ENCODE measurements at places on chromosomes 4 and X.
A peak's percentile ranks its signal among the peaks of the same experiment; 100 is the strongest.

DNA sequence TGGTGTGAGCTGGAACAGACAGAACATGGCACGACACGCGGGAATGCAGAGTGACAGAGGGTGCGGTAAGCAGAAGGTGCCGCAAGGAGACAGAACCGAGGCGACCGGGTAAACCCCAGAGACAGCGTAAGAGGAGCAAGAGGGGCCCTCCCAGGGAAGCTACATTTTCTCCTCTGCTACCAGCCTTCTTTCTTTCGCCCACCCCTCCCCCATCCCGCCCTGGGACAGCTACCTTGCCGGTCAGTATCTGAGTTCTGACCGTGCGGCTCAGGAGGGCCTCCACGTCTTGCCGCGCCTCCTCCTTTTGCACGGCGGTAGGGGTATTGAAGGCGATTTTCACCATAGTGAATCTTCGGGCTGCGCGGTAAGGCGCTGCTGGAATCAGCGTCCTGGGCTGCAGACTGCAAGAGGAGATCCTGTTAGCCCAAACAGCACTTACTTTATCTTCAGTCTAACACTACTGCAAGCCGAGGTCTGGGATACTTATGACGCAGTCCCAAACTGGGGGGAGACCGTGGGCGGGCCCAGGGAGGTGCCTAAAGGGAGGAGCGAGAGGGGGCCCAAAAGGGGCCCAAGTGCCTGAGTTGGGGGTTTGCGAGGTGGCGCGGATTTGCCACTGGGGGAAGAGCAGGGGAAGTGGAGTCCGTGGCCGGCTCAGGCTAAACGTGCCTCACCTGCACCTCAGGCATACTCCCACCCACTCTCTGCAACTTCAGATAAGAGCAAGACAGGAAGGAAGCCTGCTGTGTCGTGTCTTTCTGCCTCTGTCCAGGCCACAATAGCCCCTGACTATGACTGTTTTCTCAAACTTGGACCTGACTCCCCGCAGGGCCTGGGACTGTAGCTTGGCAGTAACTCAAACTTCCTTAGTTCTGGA lies at the start of gene ITM2A:
TSS of gene ITM2A (minus strand) at position 462 of the 877 bp plus-strand sequence. CDS start at position 343, 119 bp downstream.
- H3K36me3 ChIP-seq = no peaks in the 10 kb centered on the region
- H3K4me1 ChIP-seq = no peaks in the 10 kb centered on the region
- peak within 1 kb of the TSS; percentile 60 for H3K27ac ChIP-seq
- H3K4me3 ChIP-seq = peak within 1 kb of the TSS; percentile 29
- H3K27me3 ChIP-seq = no peaks in the 10 kb centered on the region

- no peak overlapping the region for H3K27ac ChIP-seq
- no peaks in the 10 kb centered on the region for H3K36me3 ChIP-seq
- H3K4me1 ChIP-seq = no peaks in the 10 kb centered on the region
- no peak overlapping the region for H3K4me3 ChIP-seq
These were observed 250.7 kb upstream of the PGRMC2 start for GRCh38 chr4:128538111-128538882.

DNA sequence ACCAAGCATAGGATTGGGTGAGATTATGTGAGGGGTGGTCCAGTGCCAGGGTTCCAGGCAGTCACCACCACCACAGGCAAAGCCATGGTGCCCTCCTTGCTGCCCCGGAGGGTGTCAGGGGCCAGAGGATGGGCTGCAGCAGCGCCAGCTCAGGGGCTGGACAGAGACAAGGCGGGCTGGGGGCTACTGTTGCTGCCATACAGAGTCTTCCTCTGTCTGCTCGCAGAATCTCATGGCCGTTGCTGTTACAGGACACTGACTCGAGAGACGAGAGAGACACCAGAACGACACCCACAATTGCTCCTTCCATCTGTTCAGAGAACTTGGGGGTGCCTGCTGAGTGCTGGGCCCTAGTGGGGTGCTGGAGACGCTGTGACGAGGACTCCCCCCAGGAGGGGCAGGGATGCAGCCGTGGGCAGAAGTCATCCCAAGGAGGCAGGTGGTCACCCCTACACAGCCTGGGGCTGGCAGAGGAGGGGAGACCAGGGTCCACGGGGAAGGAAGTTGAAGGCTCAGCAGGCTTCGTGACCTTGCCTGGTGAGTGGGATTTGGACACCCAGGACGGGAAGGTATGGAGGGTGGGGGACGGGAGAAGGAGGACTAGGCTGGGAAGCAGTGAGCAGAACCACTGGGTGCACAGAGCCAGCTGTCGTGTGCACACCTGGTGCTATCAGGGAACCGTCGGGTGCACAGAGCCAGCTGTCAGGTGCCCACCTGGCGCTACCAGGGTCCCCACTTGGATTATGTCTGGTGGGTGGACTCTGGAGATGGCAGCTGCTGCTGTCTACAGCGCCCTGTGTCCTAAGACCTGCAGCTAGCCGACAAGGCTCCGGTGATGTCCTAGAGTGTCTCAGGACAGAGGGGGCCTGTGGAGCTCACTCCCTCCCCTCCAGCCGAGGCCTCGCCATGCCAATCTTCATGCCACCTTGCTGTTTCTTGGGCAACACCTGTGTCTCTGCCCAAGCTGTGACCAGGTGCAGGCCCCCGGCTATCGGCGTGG lies 43.9 kb upstream of the HMX1 start:
- no peak overlapping the region for H3K4me3 ChIP-seq
- H3K36me3 ChIP-seq = no peaks in the 10 kb centered on the region
- no peaks in the 10 kb centered on the region for H3K27me3 ChIP-seq
- H3K4me1 ChIP-seq = no peaks in the 10 kb centered on the region
- no peak overlapping the region for H3K27ac ChIP-seq

GRCh38 chr4:38837334-38837733 lies 19.3 kb downstream of the TLR6 start:
- H3K4me1 ChIP-seq = no peaks in the 10 kb centered on the region
- no peak overlapping the region for H3K27ac ChIP-seq
- H3K4me3 ChIP-seq = no peak overlapping the region
- H3K27me3 ChIP-seq = no peaks in the 10 kb centered on the region
- no peak for DNase-seq

- no peak overlapping the region for H3K4me3 ChIP-seq
- DNase-seq = no peak
- no peaks in the 10 kb centered on the region for H3K36me3 ChIP-seq
- no peaks in the 10 kb centered on the region for H3K27me3 ChIP-seq
- no peaks in the 10 kb centered on the region for H3K4me1 ChIP-seq
These were observed 69.8 kb downstream of the BMPR1B start for GRCh38 chr4:94827481-94828110.

- peaks cover 27% of the 10 kb centered on the region for H3K4me1 ChIP-seq
- H3K27me3 ChIP-seq = no peaks in the 10 kb centered on the region
- no peak for DNase-seq
- peak overlapping the region; percentile 86 for H3K27ac ChIP-seq
- no peak overlapping the region for H3K4me3 ChIP-seq
These were observed 2.5 kb upstream of the USP27X start for GRCh38 chrX:49876750-49877149.

DNA sequence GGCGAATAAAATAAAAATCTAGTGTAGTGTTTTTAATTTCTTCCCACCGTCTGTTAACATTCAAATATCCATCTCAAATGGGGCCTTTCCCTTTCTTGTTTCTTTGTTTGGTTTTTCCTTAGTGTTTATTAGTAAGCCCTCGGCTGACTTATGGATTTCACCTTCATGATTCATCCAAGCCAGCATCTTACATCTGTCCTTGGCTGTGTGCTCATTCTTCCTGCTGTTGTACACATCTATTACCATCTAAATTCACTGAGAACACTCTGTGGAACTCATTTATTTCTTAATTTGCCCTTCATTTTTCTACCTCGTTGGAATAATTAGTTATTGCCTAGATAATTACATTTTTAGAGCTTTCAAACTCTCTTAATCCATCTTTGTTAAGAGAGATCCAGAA lies 84.9 kb downstream of the SPCS3 start:
- DNase-seq = no peak
- no peak overlapping the region for H3K27ac ChIP-seq
- no peak overlapping the region for H3K4me3 ChIP-seq
- H3K27me3 ChIP-seq = no peaks in the 10 kb centered on the region
- no peaks in the 10 kb centered on the region for H3K4me1 ChIP-seq

DNA sequence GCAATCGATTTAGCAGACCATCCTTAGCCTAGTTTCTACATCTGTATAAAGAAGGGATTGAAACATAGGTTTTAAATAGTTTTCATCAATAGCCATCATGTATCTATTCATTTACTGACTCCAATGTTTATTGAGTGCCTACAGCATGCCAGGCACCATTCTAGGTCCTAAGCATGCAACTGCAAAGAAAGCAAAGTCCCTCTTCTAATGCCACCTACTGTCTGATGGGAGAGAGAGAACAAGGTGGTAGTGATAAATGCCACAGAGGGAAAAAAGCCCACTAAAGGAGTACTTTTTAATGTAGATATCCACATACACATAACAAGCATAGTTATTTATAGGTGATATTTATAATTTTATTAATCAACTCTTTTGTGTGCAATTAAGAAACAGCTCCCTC lies 67.6 kb upstream of the PPARGC1A start:
- no peak overlapping the region for H3K27ac ChIP-seq
- no peaks in the 10 kb centered on the region for H3K4me1 ChIP-seq
- no peak for DNase-seq
- no peak overlapping the region for H3K4me3 ChIP-seq

GRCh38 chrX:63275127-63275526 lies 76.0 kb downstream of the SPIN4 start:
- no peaks in the 10 kb centered on the region for H3K27me3 ChIP-seq
- no peaks in the 10 kb centered on the region for H3K4me1 ChIP-seq
- no peak overlapping the region for H3K4me3 ChIP-seq
- H3K27ac ChIP-seq = no peak overlapping the region

GRCh38 chrX:76183289-76184049 lies 10.6 kb downstream of the PBDC1 start:
- no peak for DNase-seq
- H3K4me3 ChIP-seq = no peak overlapping the region
- no peaks in the 10 kb centered on the region for H3K27me3 ChIP-seq

GRCh38 chrX:52865343-52865998 lies 2.4 kb downstream of the XAGE3 start:
- no peak overlapping the region for H3K27ac ChIP-seq
- H3K36me3 ChIP-seq = no peaks in the 10 kb centered on the region
- H3K27me3 ChIP-seq = no peaks in the 10 kb centered on the region
- no peak overlapping the region for H3K4me3 ChIP-seq
- no peak for DNase-seq

DNA sequence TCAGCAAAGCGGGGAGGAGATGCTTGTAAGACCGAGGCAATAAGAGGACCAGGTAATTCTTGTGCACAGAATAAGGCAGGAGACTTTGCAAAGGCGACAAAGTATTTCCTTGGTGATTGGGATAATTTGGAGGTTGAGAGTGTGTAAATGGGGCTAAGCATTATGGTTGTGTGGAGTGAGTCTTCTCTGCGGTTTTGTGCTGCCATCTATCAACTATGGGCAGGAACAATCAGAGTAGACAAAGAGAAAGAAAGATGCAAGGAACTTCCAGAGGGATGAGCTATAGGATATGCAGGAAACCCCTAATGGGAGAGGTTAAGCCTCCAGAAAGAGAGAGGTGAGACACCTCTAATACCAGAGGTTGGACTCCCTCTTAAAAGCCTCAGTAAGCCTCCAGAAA lies 339.8 kb downstream of the PAPSS1 start:
- no peak overlapping the region for H3K4me3 ChIP-seq
- DNase-seq = no peak
- H3K27me3 ChIP-seq = no peaks in the 10 kb centered on the region

DNA sequence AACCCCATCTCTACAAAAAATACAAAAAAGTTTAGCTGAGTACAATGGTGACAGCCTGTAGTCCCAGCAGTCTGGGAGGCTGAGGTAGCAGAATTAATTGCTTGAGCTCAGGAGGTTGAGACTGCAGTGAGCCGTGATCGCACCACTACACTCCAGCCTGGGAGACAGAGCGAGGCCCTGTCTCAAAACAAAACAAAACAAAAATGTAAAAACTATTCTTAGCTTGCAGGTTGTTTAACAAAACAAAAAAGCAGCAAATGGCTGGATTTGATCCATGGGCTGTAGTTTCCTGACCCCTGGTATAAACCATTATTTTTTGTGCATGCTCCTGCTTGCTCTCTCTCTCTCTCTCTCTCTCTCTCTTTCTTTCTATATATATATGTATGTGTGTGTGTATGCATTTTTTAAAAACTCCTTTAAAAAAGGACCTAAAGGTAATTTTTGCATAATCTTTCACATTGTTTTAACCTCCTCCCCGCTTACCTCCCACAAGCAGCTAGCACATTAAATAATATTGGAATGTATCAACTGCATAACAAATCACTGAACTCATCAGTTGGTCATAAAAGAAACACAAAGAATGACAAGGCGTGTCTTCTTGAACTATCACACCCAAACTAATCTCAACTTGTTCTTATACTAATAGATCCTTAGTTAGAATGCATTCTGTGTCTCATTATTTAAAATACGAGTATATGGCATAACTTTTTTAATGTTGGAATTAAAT lies 4.8 kb downstream of the AREG start:
- no peak for DNase-seq
- no peak overlapping the region for H3K4me3 ChIP-seq
- no peak overlapping the region for H3K27ac ChIP-seq
- no peaks in the 10 kb centered on the region for H3K27me3 ChIP-seq
- H3K4me1 ChIP-seq = peaks cover 10% of the 10 kb centered on the region

- no peak overlapping the region for H3K4me3 ChIP-seq
- no peaks in the 10 kb centered on the region for H3K4me1 ChIP-seq
- no peak overlapping the region for H3K27ac ChIP-seq
- no peaks in the 10 kb centered on the region for H3K36me3 ChIP-seq
- H3K27me3 ChIP-seq = no peaks in the 10 kb centered on the region
These were observed 16.3 kb upstream of the FAT1 start for GRCh38 chr4:186739802-186740434.

- no peak overlapping the region for H3K27ac ChIP-seq
- H3K27me3 ChIP-seq = no peaks in the 10 kb centered on the region
- DNase-seq = no peak
- H3K4me3 ChIP-seq = no peak overlapping the region
- H3K36me3 ChIP-seq = no peaks in the 10 kb centered on the region
These were observed 194.2 kb downstream of the NWD2 start for GRCh38 chr4:37438564-37439279.

GRCh38 chr4:15951781-15952180 lies 11.2 kb downstream of the FGFBP2 start:
- H3K4me1 ChIP-seq = no peaks in the 10 kb centered on the region
- H3K4me3 ChIP-seq = no peak overlapping the region
- H3K27ac ChIP-seq = no peak overlapping the region

GRCh38 chrX:107935664-107936433 lies 46.3 kb downstream of the TEX13B start:
- no peak overlapping the region for H3K4me3 ChIP-seq
- no peaks in the 10 kb centered on the region for H3K36me3 ChIP-seq
- no peak for DNase-seq
- H3K4me1 ChIP-seq = peaks cover 5% of the 10 kb centered on the region

- no peaks in the 10 kb centered on the region for H3K36me3 ChIP-seq
- DNase-seq = no peak
- H3K4me3 ChIP-seq = no peak overlapping the region
- H3K4me1 ChIP-seq = peaks cover 68% of the 10 kb centered on the region
- peak overlapping the region; percentile 72 for H3K27ac ChIP-seq
These were observed 16.0 kb downstream of the GAB1 start for GRCh38 chr4:143352720-143353119.

GRCh38 chrX:130304587-130305368 lies 34.9 kb upstream of the SLC25A14 start:
- H3K27ac ChIP-seq = no peak overlapping the region
- H3K27me3 ChIP-seq = no peaks in the 10 kb centered on the region
- DNase-seq = no peak
- H3K4me1 ChIP-seq = no peaks in the 10 kb centered on the region
- no peaks in the 10 kb centered on the region for H3K36me3 ChIP-seq

GRCh38 chrX:22340022-22340616 lies 67.4 kb downstream of the CBLL2 start:
- no peaks in the 10 kb centered on the region for H3K4me1 ChIP-seq
- H3K36me3 ChIP-seq = no peaks in the 10 kb centered on the region
- no peaks in the 10 kb centered on the region for H3K27me3 ChIP-seq
- no peak overlapping the region for H3K4me3 ChIP-seq
- no peak for DNase-seq

- no peak overlapping the region for H3K4me3 ChIP-seq
- no peak for DNase-seq
- H3K27ac ChIP-seq = no peak overlapping the region
- no peaks in the 10 kb centered on the region for H3K27me3 ChIP-seq
- H3K4me1 ChIP-seq = no peaks in the 10 kb centered on the region
These were observed 76.9 kb downstream of the TMLHE start for GRCh38 chrX:155535866-155536265.
